ENCODE measurements at places on chromosomes 3 and 15.

DNA sequence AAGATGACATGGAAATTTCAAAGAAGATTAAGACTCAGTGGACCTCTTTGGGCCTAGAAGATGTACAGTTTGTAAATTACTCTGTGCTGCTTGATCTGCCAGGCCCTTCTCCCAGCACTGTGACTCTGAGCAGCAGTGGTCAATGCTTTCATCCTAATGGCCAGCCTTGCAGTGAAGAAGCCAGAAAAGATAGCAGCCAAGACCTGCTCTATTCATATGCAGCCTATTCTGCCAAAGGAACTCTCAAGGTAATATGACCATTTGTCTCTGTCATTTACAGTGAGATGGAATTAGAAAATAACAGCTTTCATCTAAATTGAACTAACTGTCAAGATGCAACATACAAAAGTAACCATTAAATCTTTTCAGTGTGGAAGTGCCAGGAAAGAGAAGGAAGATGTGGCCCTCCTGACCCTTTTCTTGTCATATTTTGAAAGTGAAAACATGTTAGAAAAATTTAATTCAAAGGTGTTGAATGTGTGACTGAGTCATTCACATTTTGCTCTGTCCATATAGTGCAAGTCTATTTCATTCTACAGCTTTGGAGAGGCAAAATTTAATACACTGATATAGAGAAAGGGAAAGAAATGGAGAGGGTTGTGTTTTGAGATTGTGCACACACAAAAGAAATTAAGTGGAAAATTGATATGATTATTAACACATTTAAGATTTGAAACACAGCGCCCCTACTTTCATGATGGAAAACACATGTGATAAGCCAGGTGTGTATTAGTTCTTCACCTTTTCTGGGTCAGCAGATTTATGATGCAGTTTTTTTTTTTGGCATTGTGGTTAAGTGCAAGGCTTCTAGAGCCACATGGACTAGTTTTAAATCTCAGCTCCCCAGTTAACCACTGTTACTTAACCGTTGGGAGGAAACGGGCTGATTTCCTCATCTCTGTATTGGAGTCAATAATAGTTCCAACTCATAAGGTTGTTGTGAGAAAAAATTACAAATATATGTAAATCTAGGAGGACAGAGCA lies 375.1 kb downstream of the NAALADL2 start:
- no peak for DNase-seq

GRCh38 chr15:76312540-76313174 lies 1.4 kb upstream of the ETFA start:
- no peak for DNase-seq

DNA sequence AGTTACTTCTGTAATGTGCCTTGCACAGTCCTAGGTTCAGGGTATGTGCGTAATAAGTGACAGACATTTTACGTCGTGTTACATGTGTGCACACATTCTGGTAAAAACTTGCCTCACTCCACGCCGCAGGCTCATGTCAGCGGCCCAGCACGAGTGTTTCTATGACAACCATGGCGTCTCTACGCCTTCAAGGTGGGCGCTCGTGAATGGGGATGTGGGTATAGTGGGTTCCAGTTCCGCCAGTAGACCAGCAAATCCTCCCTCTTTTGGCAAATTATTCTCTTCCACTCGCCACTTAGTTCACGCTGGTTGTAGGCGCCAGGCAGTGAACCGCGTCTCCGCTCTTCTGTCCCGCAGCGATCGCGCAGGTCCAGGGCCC lies 40.3 kb downstream of the CHST14 start:
- DNase-seq: peak; percentile 39

DNA sequence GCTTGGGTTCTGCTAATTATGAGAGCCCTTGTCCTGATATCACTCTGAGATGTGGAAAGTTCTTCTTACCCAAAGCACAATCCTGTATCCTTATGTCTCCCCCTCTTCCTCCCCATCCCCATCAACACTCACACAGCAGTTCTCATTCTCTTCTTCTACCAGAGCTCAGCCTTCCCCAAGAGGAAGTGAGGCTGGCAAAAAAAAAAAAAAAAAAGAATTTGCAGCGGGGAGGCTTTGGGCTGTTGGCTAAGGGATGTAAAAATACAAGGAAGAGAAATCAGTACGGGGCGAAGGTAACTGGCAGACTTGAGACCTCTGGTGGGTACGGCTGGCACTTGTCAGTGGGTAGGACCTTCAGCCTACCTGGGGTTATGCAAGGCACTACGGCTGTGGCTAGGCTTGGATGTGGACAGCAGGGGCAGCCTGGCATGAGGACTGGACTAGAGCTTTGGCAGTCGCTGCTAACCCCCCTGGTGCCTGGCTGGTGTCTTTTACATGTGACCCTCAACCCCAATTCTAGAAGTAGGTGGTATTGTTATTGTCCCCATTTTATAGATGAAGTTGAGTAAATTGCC lies 5.4 kb downstream of the VIPR1 start:
- no peak for DNase-seq

DNA sequence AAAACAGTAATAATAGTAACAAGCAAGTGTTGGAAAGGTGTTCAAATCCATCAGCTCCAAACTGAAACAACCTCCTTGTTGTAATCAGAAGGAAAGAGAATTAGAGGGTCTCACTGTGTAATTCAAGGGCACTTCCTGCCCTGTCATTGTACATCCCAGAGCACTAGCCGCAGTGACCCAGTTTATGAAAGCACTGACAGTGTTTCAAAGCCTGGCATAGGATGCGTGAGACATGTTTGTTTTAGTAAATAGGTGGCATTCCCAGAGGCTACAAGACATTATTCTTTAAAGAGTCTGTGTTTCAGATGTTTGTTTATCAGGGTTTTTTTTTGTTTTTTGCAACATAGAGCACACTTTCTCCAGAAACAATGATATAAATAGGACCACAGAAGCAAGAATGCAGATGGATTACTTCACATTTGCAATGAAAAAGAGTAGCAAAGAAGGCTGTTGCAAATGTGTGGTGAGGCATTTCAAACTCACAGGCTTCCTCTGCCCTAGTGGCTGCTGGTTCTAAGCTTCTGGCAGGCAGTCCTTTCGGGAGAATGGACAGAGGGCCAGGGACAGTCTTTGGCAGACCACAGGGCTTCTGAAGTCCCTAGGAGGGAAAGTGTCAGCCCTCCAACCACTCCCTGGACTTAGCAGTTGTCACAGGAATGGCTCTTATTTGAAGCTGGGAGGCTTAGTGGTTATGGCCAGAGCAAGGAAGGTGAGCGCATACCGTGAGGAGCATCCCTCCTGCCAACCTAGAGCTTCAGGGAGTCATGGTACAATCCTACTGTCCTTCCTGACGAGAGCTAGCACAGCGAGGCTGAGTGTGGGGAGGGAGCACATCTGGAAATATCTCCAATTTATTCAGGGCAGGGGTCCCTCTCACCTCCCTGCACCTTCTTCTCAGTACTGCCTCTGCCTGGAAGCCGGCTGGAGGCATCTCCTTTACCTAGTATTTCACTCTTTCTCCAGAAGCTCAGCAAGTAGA lies 31.4 kb upstream of the TIPARP start:
- DNase-seq: no peak

DNA sequence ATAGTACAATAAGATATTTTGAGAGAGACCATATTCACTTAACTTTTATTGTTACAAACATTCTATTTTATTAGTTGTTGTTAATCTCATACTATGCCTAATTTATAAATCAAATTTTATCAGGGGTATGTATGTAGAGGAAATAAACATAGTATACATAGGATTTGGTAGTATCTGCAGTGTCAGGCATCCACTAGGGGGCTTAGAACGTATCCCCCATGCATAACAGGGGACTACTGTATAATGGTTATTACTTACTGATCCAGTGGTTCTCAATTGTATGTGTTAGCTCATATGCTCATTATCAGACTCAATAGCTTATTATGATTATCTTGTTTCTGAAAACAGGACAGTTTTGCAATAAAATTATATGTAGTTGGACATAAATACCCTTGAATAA lies 27.6 kb downstream of the CMC1 start:
- DNase-seq: no peak

- no peak for DNase-seq
Measured at GRCh38 chr3:107973961-107974360, 116.9 kb downstream of the CD47 start.

DNA sequence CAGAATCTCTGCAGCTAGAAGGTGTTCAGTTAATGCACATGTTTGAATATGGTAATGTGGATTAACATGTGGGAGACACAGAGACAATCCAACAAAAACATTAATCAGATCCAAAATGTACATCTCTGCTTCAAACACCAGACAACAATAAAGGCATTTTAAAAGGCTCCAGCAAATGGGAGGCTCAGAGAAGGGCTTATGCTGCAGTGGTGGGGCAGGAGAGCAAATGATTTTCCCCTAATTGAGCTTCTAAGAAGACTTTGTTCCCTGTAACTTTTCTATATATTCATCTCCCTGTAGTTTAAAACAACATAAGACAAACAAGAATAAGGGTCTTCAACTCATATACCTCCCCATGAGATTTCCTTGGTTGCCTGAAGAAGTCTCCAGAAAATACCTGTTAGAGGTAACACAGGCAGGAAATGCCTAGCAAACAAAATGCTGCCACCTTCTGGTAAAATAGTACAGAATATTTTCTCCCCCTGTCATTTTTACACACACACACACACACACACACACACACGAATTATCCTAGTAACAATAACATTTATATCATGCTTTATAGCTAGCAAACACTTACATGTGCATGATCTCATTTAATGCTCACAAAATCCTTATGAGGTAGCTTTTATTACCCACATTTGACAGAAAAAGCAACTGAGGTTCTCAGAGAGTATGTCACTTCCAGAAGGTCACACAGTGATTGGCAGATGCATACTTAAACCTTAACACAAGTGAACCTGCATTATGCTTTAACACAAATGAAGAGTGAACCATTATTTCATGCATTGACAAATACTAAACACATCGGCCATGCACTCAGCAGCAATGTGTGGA lies 123.4 kb upstream of the MB21D2 start:
- no peak for DNase-seq

DNA sequence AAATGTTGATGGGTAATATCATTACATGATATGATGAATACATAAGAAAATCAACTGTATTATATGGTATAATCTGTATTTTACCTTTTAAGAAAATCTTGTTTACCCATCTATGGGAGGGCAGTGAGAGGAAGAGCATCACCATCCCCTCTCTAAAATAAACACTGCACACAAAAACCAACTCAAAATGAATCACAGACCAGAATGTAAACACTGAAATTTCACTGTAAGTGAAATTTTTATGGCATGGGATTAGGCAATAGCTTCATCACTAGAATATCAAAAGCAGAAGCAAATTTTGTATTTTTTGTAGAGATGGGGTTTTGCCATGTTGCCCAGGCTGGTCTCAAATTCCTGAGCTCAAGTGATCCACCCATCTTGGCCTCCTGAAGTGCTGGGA lies 26.2 kb downstream of the IFT80 start:
- DNase-seq: no peak

- peak; percentile 40 for DNase-seq
Measured at GRCh38 chr15:20340931-20341661, 200.5 kb downstream of the GOLGA6L6 start.

GRCh38 chr3:115401298-115401697 lies 222.0 kb upstream of the GAP43 start:
- DNase-seq: no peak

- no peak for DNase-seq
Measured at GRCh38 chr3:55626279-55626665, 139.2 kb upstream of the WNT5A start.

GRCh38 chr3:102906818-102907217 lies 472.0 kb downstream of the ZPLD1 start:
- DNase-seq: no peak

- DNase-seq: no peak
Measured at GRCh38 chr3:52143156-52143555, 11.1 kb downstream of the POC1A start.

GRCh38 chr15:100108846-100109245 lies 232.9 kb downstream of the ADAMTS17 start:
- peak; percentile 5 for DNase-seq

GRCh38 chr3:193948459-193948858 lies 187.5 kb upstream of the HES1 start:
- no peak for DNase-seq

GRCh38 chr15:85284497-85284896 lies 95.9 kb upstream of the AKAP13 start:
- no peak for DNase-seq

- no peak for DNase-seq
Measured at GRCh38 chr15:36426691-36427090, 152.7 kb upstream of the CDIN1 start.

GRCh38 chr3:123818921-123819429 lies 65.2 kb downstream of the MYLK start:
- no peak for DNase-seq

GRCh38 chr15:49339656-49340055 lies 83.4 kb upstream of the FGF7 start:
- no peak for DNase-seq

- no peak for DNase-seq
Measured at GRCh38 chr15:50886611-50887345, 21.7 kb upstream of the AP4E1 start.

GRCh38 chr15:88071141-88071540 lies 185.4 kb downstream of the NTRK3 start:
- DNase-seq: no peak

DNA sequence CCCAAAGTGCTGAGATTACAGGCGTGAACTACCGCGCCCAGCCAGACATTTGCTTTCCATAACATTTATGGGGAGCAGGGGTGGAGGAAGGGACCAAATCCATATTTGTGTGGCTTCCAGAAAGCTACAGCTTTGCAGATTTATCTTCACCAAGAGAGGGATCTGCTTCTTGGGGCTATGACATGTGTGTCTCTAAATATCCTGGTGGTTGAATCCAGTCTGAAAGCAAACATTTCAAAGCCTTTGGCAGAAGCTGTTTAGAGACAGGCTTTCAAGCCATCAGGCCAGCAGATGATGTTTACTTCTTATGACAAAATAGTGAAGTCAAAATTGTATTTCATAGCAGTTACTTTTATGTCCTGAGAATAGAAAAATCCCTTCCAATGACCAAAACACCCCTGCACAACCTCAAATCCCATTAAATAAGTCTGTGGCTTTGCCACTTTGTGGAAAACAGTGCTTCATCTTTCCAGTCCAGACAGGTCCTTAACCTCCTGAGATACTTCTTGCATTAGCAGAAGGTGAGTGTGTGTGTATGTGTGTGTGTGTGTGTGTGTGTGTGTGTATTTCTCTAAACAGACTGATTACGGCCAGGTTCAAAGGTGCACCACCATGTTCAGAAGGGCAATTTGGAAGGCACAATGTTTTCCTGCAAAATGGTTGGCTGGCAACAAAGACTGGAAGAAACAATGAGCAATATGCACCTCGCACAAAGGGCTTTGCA lies 191.4 kb upstream of the LRIG1 start:
- no peak for DNase-seq

DNA sequence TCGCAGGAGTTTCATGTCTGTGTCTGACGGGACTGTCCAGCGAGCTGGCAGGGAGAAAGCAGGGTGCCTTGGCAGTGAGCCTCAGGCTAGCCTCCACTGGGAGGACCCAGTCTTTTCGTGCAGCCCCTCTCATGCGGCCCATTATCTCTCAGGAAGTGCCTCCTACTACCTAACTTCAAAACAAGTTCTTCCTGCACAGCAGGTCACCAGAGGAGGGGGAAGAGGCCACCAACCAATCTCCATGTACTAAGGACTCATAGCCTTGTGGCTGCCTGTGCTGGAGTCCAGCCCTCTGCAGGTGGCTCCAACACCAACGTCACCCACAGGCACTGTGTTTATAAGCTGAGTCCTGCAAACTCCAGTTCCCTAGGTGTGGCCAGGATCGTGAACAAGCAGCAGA lies 4.8 kb downstream of the VIPR1 start:
- peak; percentile 22 for DNase-seq

GRCh38 chr3:3495611-3496010 lies 303.6 kb upstream of the LRRN1 start:
- no peak for DNase-seq

- no peak for DNase-seq
Measured at GRCh38 chr3:108511055-108511454, 659 bp upstream of the MYH15 start.

GRCh38 chr3:59422312-59422711 lies 372.5 kb upstream of the CFAP20DC start:
- no peak for DNase-seq

Measured in stimulated activated CD8-positive, alpha-beta memory T cell treated with anti-CD3 and anti-CD28 coated beads, Interleukin-4, amount 100 ng/mL, for 48 hours (primary cell).